ENCODE measurements at places on chromosomes 16 and 17.

GRCh38 chr16:12235110-12235509 lies 258.6 kb downstream of the SNX29 start:
- ATAC-seq = no peak

DNA sequence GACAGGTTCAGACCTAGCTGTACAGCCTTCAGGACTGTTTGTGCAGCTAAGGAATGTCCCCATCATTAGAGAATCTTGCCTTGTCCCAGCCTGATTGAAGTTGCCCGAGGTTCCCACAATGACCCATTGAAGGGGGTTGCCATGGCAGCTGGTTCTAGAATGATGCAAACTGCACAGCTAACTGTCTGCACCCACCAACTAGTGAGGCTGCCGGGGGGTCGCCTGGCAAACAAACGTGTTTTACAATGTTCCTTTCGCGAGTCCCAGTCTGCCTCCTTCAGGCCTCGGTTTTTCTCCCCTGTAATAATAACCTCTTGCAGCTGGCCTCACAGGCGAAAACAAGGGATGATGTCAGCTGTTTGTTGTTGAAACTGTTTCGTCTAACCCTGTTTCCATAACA lies 5.5 kb downstream of the C16orf96 start:
- ATAC-seq = no peak

DNA sequence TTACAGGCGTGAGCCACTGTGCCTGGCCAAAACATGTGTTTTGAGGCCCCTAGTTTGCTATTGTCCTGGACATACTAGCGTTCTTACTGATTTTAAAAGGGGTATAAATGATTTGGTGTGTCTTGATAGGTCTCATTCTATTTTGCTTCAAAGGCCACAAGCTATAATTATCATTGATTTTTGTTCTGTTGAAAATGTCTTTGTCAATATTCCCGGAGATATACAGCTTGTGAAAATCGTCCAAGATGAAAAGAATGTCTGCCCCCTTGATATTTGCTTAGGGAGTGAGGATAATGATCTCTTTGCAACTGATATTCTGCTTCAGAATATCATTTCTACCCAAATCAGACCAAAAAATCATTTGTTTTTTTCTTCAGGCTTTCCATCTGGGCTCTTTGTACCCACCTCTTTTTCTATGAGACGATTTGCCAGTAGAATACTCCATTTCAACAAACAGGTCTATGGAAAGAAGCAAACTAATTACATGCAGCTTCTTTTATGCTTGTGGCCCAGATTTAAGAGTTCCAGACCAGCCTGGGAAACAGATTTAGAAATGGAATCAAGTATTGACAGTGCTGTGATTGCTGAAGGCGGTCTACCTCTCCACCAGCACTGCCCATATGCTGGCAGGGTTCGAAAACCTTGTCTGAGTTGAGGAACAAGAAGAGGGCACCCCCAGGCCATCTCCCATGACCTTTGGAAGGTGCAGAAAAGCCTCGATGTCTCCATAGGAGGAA lies 14.1 kb upstream of the ST6GALNAC1 start:
- ATAC-seq = no peak

- ATAC-seq = no peak
Measured at GRCh38 chr16:19583665-19584300, 28.3 kb downstream of the VPS35L start.

GRCh38 chr16:87778476-87778829 lies 12.7 kb upstream of the KLHDC4 start:
- no peak for ATAC-seq

- ATAC-seq = no peak
Measured at GRCh38 chr16:70252355-70252988, 732 bp upstream of the EXOSC6 start.

- no peak for ATAC-seq
Measured at GRCh38 chr16:49352892-49353291, 20.7 kb upstream of the C16orf78 start.

- ATAC-seq = no peak
Measured at GRCh38 chr16:85174871-85175723, 62.8 kb upstream of the CIBAR2 start.

GRCh38 chr17:80262775-80263244 lies 2.2 kb downstream of the RNF213 start:
- ATAC-seq = no peak

- ATAC-seq = no peak
Measured at GRCh38 chr16:49461517-49461951, 87.9 kb downstream of the C16orf78 start.

DNA sequence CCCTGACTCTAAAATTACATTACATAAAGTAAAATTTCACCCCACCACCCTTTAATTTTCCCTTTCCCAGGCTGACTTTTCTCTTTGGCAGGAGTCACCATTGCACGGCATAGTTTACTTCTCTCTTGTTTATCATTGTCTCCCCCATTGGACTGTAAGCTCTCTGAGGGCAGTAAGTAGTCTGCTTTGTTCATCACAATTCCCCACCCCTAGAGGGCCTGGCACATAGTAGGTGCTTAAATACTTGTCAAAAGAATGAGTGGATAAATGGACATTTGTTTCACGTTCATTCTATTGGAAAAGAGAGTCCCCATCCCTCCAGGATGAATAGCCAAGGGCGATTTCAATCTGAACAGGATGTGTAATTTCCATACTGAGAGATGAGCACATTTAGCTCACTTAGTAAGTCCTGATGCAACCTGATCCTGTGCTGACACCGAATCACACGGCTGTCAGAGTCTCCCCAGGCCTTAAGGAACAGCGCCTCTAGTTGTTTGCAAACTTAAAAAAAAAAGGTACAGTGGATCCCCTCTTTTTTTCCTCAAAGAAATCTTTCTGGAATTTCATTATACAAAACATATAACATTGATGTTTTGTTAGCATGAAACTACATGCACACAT lies 54.0 kb downstream of the AKAP1 start:
- ATAC-seq = no peak

DNA sequence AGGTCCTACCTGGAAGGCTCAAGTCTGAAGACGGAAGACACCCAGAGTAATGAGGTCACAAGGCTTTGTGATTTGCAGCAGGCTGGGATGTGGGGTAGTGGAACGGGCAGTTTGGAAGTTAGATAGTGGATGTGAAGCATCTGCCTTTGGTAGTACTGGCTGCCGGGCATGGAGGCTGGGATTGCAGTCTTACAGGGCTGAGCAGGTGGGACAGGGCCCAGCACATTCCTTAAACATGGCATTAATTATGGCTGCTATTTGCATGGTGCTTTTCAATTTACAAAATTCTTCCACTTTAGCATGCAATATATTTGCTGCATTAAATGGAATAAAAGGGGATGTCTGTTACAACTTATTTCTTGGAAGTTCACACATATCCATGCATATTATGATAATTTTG lies 161.2 kb downstream of the UTP18 start:
- ATAC-seq = no peak

DNA sequence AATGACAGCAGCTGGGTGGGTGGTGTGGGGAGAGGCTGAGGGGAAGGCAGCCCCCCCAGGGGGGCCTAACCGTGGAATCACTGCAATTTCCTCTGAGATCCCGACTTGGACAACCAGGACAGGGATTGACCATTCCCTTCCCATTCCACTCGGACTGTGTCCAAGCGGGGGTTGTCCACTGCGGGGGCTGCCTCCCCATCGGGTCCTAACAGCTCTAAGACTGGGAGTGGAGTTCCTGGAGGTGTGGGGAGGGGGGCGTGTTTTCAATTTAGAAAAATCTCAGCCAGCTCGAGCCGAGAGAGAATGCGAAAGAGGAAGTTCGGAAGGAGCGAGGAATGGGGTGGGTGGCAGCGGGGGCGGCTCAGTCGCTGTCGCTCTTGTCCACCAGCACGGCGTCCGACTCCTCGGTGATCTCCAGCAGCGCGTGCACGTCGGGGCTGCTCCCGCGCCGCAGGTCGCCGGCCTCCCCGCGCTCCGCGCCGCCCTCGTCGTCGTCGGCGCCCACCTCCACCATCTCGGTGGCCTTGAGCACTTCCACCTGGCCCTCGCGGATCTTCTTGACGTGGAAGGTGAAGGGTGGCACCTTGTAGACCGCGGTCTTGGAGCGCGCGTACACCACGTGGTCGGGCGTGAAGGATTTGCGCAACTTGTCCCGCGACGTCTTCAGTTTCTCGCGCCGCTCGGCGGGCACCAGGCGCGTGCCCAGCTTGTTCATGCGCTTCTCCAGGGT lies 16.2 kb upstream of the STAT3 start:
- ATAC-seq = no peak

GRCh38 chr16:2473999-2474876 lies 689 bp upstream of the TBC1D24 start:
- ATAC-seq = peak; percentile 59

GRCh38 chr16:81581107-81581506 lies 136.5 kb downstream of the CMIP start:
- ATAC-seq = no peak

- ATAC-seq = no peak
Measured at GRCh38 chr17:69405096-69405495, 9.4 kb upstream of the MAP2K6 start.

- no peak for ATAC-seq
Measured at GRCh38 chr17:41678411-41678906, 10.2 kb upstream of the EIF1 start.

DNA sequence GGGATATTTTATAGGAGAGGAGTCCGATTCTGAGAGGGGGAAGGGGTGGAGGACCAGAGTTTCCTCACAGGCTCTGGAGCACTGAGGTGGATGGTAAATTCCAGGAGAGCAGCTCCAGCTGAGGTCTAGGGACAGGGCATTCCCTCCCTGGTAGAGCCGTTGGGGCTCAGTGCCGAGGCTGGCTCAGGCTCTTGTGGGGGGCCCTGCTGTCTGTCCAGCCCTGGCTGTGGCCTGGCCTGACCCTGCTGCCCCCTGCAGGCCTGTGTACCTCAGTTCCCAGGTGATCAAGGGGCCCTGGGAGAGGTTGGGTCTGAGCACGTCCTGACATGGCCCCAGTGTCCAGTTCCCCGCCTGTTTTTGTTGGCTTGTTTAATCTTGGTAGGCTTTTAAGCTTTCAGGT lies 16.8 kb downstream of the ZNF750 start:
- ATAC-seq = no peak

GRCh38 chr16:79267146-79267545 lies 333.4 kb downstream of the MAF start:
- no peak for ATAC-seq

GRCh38 chr16:48632137-48632774 lies 22.3 kb upstream of the N4BP1 start:
- no peak for ATAC-seq

GRCh38 chr17:6681176-6681575 lies 29.6 kb downstream of the C17orf100 start:
- ATAC-seq = no peak

DNA sequence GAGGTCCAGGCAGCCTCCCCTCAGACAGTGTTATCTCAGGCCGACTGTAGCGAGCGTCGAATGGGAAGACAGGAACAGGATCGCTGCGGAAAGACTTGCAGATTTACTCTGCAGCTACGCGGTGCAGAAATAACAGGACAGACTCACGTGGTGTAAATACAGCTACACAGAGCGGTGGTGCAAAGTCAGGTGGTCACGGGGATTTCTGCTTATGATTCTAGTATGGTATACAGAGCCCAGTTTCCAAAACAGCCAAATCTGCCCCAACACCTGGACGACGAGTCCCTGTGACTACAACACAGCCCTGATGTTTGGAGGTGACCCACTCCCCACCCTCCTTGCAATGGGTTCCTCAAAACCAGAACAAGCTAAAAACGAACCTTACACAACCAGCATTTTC lies 40.6 kb upstream of the ABR start:
- no peak for ATAC-seq

- ATAC-seq = no peak
Measured at GRCh38 chr17:48737330-48738043, 8.9 kb upstream of the HOXB13 start.

DNA sequence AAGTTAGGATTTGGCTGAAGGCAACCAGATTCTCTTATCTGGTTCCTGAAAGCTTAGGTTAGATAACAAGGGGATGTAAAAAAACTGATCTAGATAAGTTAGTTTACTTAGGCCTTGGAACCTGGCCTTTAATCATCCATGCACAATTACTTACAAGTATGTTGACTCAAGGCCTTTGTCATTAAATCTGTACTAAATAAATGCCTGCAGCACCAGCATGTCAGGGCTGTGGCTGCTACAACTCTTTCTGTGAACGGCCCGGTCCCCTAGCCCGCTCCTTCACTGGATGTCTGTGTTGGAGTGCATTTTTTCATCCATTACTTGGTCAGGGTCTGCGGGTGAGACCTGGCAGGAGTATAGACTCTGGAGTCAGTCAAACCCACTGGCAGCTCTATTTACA lies 48.4 kb upstream of the ALDH3A1 start:
- no peak for ATAC-seq
